ENCODE measurements at places on chromosomes 16 and 17.

GRCh38 chr16:83661656-83662055 lies 146.1 kb upstream of the HSBP1 start:
- no peak for DNase-seq

DNA sequence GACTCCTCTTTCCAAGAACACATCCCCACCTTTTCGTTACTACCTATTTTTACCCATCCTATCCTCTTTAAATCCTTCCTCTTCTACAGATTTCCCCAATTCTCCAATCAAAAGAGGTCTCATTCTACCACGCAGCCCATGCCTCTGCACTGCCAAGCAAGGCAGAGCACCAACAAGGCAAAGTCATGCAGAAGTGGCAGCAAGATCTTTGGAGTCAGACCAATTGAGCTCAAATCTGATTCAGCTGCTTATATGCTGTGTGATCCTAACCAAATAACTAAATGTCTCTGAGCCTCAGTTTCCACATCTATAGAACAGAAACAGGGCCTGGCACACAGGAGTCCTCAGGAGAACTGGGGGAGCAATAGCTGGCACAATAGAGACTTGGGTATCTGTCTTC lies 41.0 kb downstream of the TOM1L2 start:
- DNase-seq, result no peak

DNA sequence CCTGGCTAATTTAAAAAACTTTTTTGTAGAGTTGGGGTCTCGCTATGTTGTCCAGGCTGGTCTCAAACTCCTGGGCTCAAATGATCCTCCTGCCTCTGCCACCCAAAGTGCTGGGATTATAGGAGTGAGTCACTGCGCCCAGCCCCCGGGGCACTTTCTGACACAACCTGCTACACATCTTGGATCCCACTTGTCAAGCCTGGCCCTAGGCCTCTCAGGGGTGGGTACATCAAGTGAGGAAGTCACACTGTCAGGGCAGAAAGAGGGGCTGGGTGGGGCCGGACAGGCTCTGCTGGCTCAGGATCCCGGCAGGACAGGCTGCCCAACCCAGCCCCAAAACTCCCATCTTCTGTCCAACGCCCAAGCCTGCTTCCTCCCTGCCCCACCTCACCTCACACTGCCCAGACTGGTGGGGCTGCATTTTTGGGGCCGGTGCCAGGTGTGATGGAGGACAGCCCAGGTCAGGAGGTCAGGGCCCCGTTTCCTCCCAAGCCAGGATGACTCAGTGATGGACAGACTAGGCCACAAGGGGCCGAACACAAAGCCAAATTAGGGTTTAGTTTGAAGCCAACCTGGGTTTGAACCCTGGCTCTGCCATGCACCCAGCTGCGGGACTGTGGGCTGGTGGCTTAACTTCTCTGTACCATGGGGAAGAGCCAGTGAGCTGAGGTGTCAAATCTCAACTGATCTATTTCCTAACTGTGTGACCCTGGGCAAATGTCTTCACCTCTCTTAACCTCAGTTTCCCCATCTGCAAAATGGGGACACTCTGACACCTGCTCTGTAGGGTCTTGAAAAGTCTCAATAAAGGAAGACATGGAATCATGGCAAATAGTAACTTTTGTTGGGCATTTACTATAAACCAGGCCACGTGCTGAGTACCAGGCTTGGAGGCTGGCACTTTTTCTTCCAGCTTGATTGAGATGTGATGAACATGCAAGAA lies 8.9 kb upstream of the PPL start:
- peak; percentile 69 for DNase-seq

DNA sequence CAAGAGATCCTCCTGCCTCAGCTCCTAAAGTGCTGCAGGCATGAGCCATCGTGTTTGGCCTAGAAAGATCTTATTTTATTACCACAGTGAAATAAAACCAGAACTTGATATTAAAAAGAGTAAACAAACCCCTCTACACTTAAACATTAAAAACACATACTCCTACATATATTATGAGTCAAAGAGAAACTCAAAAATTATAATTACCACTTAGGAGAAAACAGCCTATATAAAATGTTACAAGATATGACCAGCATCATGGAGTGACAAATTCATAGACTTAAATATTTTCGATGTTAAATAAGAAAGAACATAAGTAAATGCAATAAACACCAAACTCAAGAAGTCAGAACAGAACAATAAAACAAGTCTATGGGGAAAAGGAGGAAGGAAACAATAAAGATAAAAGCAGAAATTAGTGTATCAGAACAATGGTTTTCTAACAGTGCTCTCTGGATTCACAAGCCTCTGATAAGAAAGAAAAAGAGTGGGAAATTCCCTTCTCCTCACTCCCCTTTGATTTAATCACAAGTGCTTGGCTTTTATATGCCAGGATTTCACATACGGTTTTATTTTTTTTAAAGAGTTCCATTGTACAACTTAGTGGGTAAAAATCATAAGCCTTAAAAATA lies 23.0 kb downstream of the SKAP1 start:
- DNase-seq, result no peak

DNA sequence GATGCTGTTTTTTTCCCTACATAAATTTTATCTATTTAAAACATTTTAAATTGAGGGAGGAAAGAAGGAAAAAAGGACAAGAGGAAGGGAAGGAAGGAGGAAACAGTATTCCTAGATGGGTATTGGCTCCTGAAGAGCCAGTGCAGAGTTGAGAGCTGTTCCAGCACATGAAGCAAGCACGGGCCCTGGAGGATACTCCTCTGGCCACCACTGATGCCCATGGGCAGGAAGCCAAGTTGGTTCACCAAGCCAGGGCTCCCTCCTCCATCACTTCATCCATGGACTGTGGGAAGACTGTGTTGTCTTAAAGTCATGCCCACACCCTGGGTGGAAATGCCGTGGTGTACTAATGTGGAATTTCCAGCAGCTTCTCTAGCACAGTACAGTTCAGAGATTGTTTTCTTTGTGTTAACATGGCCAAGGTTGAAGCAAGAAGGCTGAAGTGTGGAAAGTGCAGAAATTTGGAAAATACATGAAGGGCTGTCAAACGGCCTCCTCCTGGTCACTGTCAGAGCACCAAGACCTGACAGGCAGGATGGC lies 23.9 kb upstream of the NOS2 start:
- no peak for DNase-seq

DNA sequence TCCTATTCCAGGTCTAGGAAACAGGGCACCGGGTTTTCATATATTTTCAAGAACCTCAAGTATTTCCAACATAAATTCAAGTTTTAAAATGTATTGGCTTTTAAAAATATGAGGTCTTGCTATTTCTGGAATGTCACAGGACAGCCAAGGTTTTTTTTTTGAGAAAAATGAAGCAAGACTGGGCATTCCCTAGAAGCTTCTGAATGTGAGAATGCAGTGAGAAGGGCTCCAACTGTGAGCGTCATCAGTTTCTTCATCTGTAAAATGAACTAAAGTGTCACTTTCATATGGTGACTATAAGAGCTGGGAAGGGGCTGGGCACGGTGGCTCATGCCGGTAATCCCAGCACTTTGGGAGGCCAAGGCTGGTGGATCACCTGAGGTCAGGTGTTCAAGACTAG lies 455.8 kb upstream of the MAF start:
- DNase-seq, result no peak

- no peak for DNase-seq
These were observed 1.3 kb upstream of the CCL15 start for GRCh38 chr17:36002631-36003030.

Data from SW 1271 (cell line).